ENCODE measurements at places on chromosomes 5 and 9. TPM values are rescaled to one million over a fixed set of nuclear protein-coding genes. Genes with fewer than 3 reads are reported as not detected.

Gene SPATA9
- total RNA-seq, result 1.3 TPM

Gene MYOZ3
- under 0.01 TPM for total RNA-seq

Gene DBN1
- 201 TPM for total RNA-seq

Gene BHMT2
- 34.5 TPM for total RNA-seq

Gene SLC9A3
- total RNA-seq, result 0.97 TPM

Gene SHOC1
- under 0.01 TPM for total RNA-seq

Gene WDR38
- total RNA-seq, result not detected

Gene FAXDC2
- 4.2 TPM for total RNA-seq

Gene SHB
- total RNA-seq, result 19.9 TPM

Gene GFI1B
- 0.32 TPM for total RNA-seq

Gene EIF4EBP3
- 0.86 TPM for total RNA-seq

Gene NMUR2
- not detected for total RNA-seq

DNA sequence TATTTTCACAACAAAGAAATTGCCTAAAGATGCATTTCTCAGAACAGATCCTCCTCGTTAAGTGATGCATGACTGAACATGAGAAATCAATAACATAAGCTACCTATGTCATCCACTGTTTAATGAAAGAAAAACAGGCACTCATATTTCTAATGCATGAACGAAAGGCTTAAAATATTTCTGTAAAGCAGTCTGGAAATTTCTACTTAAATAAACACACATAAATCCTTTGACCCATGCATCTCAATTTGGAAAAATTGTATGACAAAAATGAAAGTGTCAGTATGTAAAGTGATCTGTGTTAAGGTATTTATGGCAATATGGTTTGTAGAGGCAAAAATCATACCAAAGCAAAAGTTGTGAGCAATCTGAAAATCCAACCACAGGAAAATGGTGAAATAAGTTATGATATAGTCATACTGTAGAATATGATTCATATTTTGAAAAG is 399.2 kb upstream of the GRAMD2B start:
- no peak for DNase-seq

GRCh38 chr5:91938441-91938840 is 555.3 kb upstream of the ARRDC3 start:
- DNase-seq, result no peak

DNA sequence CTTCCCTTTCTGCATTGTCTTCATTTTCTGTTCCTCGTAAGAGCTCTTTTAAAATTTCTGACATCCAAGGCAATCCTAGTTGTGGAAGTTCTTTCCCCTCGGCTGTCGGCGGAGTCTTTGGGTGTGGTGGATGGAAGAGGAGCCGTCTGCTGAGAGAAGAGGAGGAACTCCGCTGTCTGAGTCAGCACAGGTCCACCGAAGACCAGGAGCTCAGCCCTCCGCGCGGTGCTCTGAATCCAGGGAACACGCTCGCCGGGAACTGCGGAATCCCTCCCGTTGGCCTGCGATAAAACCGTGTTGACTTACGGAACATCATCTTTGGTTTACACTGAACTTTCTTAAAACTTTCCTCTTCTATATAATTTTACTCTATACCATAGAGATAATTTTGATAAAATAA is 100.7 kb upstream of the IRX4 start:
- DNase-seq, result no peak

DNA sequence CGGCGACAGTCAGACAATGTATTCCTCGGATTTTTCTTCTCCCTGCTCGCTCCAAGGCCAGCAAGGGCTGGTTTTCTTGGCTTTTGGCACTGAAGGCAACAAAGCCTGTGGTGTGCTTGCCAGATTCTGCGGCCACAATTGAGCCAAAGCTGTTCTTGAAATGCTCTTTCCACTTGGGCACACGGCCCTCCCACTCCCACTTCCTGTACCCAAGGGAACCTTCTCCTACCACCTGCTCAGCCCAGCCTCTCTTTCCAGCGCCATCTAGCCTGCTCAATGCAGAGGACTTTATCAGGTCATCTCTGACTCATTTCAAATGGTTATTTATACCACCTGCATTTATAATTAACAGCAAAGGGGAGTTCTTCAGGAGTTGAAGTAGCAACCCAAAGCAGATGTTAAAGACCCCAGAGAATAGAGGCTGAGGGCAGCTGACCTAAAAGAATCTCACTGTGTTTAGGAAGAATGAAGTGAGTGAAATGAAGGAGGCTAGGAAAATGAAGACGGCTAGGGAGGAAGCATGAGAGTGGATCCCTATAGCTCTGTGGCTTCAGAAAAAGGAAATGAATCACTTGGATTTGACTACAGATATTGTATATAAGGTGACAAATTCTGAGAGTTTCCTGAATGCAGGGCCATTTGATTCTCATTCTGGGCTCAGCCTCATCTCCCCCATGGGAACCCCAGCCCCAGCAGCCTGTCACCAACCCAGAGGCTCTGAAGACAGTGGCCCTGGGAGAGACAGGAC is 439.0 kb downstream of the ENC1 start:
- DNase-seq, result peak; percentile 29

DNA sequence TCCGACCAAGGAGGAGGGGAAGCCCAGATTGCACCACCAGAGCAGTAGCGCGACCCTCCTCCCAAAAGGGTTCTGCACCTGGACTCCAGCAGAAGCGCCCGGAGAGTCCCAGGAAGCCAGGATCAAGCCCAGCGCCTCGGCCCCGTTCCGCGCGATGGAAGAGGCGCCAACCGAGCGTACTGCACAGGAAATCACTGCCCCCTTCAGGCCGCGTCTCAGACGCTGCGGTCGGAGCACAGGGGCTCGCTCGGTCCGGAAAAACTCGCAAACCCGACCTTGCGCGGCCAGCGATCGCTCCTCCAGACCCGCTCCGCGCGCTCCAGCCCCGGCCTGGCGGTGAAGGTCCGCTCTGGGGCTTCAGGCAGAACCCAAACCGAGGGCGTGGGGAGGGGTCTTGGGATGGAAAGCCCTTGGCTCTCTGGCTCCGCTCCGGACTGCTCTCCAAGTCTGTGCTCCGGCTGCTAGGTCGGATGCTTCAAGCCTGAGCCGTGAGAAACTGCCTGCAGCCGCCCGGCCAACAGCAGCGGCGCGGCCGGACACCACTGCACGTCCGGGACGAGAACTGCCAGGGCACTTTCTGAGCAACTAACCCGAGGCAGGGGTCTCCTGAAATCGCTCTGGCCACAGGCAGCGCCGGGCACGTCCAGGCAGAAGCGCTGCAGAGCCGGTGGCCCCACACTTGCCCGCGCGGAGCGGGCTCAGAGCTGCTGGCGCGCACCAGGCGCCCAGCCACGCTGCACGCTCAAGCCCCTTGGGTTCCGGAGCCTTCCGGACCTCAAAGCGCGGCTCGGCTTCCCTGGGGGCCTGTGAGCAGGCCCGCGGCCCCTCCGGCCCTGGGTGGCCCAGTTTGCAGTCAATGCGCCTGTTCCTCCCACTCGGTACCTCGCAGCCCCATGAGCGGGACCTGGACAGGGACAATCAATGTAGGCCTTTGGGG is 1.3 kb downstream of the GABBR2 start:
- DNase-seq, result peak; percentile 71

DNA sequence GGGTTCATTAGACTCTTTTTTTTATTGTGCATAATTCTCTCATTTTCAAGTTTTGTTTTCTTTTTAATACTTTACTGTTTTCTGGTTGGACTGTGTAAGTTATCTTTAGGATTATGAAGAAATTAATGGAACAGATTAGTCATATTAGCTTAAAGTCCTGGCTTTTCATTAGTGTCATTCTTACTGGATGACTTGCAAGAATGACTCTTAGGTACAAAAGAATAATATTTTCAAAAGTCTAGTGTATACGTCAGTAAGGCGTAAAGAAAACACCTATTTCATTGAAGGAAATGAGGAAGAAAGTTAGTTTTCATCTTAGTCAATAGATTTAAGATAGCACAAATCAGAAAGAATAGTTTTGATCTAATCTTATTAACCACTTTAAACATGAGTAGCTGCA is 20.4 kb downstream of the UHRF2 start:
- peak; percentile 54 for DNase-seq

GRCh38 chr5:54401515-54401914 is 54.0 kb upstream of the HSPB3 start:
- DNase-seq, result no peak

- DNase-seq, result no peak
Measured at GRCh38 chr5:151101151-151101550, 20.3 kb upstream of the TNIP1 start.

GRCh38 chr5:67425514-67425913 is 228.9 kb upstream of the CD180 start:
- no peak for DNase-seq

DNA sequence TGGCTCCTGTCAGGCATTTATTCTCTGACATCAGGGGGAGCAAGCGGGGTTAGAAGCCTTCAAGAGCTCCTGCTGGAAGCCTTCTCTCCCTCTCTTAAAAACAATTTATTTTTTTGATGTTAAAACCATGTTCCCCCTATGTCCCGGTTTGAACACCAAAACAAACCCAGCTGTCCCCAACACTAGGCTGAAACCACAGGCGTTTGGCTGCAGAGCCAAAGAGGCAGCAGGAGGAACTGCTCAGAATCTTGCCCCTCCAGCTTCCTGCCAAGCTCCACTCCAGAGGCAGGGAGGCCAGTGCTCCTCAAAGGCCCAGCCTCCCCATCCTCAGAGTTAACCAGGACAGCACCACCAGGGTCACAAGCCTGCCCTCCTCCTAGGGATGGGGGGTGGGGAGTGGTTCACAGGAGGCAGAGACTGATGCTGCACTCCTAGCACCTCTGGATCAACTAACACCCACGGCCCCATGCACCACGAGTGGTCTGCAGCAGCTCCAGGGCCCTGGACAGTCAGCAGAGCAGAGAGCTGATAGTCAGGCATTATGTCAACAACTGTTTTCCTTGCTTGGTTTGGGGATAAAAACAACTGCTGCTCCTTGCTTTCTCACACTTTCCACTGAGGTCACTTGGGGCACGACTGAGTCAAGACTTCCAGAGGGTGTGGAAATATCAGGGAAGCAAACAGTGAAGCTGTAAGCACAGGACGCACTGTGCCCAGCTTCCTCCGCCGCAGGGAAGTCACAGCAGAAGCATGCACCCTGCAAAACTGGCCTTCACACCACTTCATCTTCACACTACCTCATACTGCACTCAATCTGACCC is 96.5 kb upstream of the ADRA1B start:
- DNase-seq, result peak; percentile 66

DNA sequence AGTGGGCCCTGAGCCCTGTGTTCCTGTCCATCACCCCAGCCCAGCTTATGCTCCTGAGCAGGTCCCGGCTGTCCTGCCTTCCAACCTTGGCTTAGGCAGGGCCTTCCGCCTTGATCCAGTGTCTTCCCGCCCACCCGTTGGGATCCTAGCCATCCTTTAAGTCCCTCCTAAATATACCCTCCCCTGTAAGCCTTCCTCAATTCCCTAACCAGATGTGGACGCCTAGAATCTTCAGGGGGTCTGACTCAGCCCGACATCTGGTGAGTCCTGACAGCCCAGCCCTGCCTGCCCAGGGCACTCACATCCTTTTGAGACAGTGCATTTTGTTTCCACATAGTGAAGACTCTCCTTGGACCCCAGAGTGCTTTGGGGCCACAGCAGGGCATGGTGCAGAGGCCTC is 23.7 kb downstream of the SLC6A7 start:
- DNase-seq, result peak; percentile 59

- DNase-seq, result no peak
Measured at GRCh38 chr5:154189256-154189818, 1.2 kb upstream of the GALNT10 start.

DNA sequence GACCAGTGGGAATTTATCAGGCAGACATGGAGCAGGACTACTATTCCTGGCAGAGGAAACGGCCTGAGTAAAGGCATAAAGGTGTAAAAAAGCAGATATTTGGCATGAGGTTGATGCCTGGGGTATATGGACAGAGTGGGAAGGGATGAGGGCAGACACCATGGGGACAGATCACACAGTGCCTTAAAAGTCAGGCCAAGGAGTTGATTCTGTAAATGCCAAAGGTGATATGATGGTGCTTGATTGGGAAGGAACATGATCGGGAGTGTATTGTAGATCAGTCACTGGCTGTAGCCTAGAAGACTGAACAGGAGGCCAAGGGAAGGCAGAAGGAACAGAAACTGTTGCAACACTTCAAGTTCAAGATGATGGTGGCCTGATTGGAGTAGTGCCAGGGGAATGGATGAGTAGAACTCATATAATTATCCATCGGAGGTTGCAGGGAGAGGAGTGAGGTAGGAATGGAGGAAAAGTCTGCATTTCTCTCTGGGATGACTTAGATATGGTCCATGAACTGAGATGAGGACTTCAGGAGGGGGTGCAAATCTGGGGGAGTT is 594.3 kb upstream of the KLF4 start:
- no peak for DNase-seq

GRCh38 chr9:129626625-129627284 is 792 bp downstream of the NTMT1 start:
- peak; percentile 72 for DNase-seq

- DNase-seq, result no peak
Measured at GRCh38 chr9:89496645-89497256, 1.2 kb downstream of the SEMA4D start.

DNA sequence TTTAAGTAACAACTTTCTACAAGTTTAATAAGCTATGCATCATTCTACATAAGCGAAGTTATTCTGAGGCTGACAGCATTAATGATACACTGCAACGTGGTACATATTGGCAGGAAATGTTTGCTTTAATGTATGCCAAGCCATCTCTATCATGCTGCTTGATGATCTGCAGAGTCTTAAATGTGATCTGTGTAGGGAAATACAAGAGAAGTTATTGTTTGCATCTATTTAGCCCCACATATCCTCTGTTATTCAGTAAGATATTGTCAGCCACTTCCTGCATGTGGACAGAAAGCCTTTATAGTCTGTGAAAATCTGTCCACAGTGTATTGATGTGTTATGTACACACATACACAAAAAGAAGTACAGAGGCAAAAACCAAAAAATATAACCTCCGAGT is 193.1 kb upstream of the FREM1 start:
- no peak for DNase-seq

- DNase-seq, result no peak
Measured at GRCh38 chr9:94014920-94015319, 59.8 kb upstream of the BARX1 start.

DNA sequence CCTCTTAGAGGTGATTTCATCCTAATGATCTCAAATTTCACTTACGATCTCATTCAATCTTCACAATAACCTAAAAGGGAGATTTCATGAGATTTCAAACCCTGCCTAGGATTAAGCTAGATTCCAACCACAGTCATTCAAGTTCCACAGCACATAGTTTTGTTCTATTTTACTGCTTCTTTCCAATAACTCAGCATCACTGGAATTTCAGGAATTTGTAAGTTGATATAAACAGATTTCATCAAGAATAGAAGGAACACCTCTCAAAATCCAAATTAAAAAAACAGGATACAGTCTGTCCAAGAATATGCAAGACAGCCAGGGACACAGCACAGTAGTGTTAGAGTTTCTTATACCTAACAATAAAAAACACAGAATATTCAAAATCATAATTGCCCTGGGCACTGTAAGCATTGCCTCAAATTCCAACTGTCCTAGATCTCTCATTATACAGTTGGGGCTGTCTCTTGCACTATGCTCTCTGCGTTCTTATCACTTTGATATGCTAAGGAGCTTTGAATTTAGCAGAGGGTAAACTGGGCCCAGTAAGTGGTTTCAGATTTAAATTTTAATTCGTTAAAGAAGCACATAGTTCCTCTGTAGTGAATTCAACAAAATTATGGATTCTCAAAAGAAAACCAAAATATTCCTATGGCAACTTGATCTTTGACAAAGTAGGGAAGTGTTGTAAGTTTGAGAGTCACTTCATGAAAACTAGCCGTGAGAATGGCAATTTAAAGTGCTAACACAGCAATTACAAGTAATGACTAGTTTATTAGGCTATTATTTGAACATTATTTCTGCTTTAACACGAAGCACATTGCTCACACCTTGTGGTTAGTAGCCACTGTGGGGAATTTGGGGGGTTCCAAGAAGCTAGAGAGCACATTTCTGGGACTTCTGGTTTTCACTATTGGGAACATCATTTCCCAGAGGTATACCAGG is 478.6 kb upstream of the C9orf72 start:
- no peak for DNase-seq

- no peak for DNase-seq
Measured at GRCh38 chr9:81671880-81672280, 17.5 kb downstream of the TLE1 start.

All from fibroblast of villous mesenchyme (primary cell).